ENCODE measurements at places on chromosomes 1 and 21.

GRCh38 chr1:48018799-48019198 lies 21.6 kb upstream of the TRABD2B start:
- no peak for DNase-seq

DNA sequence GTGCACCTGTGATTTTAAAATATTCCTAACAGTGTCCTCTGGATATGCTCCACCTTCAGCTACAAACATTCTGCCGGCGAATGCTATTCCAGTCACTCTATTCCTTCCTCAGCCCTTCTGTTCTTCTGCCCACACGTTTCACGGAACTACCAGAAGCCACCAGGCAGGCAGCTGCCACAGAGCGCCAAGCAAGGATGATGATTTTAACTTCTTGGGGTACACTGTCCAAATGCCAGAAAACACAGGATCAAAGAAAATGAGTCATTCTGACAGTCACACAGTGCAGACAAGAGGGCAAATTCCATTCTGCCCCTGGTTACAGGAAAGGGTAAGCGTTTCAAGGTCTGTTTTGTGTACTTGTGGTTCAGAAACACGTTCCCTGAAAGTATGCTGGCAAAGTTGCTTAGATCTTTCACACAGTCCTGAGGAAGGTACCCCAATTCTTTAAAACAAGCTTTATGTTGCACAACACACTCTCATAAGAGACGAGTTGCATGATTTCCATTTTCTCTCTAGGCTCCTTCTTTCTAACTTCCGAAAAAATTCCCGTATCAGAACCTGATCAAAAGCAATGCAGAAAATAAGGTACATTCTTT lies 508.3 kb upstream of the PKN2 start:
- no peak for DNase-seq

DNA sequence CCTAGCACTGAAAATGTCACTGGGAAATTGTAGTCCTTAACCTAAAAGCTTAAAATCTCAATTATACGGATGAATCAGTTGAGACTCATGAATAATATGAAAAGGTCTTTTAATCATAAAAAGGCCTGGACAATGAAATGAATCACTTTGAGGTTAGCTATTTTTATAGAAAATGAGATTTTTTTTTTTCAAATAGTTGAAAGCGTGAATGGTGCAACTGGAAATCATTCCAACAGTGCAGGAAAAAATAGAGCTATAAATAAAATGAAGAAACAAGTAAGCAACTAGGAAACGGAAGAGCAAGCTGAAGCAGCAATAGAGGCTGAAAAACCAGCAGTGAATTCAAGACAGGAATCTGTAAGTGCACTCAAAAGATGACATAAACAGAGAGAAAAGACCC lies 142.9 kb downstream of the BACH1 start:
- no peak for DNase-seq

DNA sequence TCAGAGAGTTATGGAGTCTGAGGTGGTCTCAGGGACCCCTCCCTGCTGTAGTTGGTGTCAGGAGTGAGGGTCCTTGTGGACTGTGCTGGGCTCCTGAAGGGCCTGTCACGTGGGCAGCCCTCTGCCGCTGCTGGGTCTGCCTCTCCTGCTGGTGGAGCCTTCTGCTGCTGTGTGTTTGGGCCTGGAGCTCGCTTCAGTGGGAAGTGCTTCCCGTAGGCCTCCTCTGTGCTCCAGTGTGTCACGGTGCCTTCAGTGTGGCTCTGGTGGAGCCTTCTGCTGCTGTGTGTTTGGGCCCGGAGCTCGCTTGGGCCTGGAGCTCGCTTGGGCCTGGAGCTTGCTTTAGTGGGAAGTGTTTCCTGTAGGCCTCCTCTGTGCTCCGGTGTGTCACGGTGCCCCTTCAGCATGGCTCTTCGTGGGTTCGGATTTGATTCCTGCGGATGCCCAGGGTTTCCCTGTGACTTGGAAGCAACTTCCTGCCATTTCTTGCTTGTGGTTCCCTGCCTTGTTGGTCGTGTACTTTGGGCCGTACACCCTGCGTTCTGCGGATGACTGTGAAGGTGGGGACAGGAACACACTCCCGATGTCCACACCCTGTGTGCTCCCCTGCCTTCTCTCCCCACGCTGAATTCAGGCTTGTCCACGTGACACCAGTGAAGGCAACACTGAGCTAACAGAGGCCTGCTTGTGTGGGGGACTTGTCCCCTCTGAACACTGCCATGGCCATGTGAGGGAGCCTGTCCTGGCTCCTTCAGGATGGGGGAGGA lies 19.5 kb downstream of the C1orf174 start:
- no peak for DNase-seq

DNA sequence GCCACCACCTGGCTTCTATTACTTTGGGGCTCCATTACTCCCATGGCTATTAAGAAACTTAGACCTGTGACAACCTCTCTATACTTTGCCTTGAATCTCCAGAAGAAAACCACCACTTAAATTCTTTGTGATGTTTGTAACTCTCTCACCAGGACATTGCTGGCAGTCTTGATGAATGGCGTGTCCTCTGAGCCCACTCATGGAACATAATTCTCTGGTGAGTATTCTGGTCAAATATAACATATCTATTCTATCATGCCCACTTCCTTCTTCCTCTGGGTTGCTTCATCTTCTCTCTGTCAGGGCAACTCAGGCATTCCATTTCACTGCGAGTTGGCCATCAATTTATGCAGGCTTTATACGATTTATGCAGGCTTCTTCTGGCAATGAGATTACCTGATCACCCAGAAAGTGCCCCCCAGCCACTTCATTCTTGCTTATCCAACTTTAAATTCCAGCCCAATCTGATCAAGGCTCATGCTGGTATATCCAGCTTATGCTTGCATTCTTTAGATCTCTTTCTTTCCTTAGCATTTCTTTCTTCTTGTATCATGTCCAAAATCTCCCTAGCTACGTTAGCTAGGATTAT lies 112.0 kb upstream of the CHRM3 start:
- no peak for DNase-seq

DNA sequence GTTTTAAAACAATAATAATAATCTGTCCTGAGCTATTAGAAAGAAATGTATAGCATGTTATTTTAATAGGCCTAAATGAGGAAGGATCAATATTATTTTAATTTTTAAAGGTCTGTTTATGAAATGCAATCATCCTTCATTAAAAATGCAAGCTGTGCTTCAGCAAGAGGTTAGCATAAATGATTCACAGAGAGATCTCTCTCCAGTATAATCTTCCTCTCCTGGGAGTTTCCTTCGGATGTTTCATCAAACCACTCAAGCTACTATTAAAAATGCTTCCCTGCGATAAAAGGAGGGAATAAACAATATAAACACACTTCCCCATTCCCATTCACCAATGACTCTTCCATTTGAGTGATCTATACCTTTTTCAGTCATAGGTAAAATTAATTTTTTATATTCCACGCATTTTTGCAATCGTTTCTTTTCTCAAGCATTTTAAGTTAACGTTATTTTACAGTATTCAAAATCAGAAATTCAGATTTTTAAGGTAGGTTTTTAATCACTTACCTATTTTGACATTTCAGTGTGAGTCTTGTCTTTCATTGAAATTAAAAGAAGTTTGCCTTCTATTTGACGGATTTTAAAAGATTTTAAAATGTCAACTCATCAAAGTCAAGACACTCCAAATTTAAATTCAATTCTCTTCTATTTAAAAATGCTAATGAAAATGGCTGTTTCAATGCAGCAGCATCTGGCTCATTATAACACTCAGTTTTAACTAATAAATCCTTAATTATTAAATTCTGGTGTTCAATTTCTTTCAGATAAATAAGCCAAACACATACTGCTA lies 64.3 kb downstream of the RERE start:
- DNase-seq: no peak

- no peak for DNase-seq
These were observed 16.9 kb downstream of the MORN1 start for GRCh38 chr1:2374252-2375155.

- no peak for DNase-seq
These were observed 73.9 kb downstream of the PLXNA2 start for GRCh38 chr1:208170252-208170651.

DNA sequence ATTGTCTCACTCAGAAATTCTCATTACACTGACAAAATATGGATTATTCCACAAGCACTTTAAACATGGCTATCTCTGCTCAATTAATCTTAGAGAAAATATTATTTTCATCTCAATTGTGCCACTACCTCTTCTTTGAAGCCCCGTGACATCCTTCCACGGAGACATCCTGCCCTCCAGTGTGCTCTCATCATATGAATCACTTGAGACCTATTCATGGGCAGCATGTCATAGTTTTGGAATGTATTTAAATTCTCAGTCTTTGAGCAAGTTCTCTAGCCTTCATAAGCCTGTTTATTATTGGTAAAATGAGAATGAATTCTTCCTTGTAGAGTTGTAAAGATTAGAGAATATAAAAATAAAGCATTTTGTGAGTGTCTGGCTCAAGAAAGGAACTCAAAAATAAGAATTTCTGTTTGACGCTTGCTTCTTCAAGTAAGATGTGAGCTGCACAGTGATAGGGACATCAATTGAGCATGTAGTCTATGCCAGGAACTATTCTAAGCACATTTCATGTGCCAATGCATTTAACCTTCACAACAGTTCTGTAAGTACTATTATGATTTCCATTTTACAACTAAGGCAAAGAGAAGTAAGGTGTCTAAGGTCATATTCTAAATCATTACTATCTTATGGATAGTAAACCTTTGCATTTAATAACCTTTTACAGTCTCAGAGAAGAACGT lies 557.4 kb upstream of the ZRANB2 start:
- no peak for DNase-seq

GRCh38 chr1:206079135-206079534 lies 26.2 kb downstream of the RHEX start:
- DNase-seq: no peak

DNA sequence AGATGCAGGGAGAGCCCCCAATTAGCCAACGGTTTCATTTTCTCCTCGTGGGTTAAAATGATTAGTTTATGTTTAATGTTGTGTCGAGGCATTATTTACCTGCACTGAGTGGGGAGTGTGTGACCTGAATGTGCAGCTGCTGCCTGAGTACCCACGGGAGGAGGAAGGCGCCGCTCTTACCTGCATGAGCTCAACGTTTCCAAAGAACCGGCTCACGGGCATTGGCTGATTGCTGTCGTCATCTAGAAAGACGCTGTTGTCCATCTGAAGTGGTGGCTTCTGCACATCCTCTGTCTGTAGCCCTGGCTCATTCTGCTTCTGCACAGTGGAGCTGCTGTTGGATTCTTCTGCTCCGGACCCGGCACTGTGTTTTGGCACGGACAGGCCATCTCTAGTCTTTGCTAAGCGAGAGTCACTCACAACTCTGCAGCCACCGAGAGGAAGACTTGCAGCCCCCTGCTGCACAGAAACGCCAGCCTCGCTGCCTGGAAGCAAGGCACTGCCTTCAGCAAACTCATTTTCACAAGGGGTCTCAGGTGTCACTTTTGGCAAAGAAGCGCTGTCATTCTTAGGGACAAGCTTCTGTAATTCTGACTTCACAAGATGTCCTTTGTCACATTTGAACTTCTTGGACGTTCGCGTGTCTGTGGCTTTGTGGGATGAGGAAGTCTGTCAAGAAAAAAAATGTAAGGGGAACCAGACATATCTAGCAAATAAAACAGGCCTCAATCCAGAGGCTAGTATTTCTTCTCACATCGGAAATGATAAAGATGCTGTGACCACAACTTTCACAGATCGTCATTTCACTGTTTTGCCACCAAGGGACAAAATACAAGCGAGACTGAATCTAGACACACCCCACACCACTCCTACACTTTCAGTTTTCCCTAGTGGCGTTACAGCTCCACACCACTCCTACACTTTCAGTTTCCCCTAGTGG lies 9.4 kb downstream of the C1orf174 start:
- DNase-seq: no peak

DNA sequence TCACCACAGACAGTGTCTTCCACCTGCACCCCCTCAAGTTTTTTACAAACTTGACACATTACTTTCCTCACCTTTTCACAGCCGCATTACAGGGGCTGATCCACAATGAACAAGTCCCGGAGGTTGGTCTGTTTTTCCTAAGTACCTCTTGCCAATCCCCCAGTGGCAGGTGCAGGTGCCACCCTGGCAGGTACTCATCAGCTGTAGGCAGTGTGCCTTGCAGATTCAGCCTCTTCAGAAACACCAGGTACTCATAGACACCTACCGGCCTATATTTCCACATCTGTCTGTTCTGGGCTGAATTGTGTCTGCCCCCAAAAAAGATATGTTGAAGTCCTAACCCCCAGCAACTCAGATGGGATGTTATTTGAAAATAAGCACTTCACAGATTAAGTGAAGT lies 81.4 kb upstream of the CNIH3 start:
- no peak for DNase-seq

DNA sequence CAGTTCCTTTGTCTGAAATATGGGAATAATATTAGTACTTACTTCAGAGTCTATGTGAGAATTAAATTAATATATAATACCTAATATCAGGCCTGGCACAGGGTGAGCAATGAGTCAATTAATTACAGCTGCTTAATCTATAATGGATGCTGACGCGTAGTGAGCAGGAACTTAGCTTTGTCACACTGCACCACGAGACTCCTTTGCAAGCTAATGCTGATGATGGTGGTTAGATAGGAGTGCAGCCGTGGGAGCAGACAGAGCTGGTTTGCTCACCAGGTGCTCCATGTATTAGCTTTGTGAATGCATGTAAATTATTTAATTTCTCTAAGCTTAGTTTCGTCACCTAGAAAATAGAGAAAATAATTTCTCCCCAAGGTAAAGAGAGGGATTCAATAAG lies 35.1 kb downstream of the KCNJ15 start:
- no peak for DNase-seq

DNA sequence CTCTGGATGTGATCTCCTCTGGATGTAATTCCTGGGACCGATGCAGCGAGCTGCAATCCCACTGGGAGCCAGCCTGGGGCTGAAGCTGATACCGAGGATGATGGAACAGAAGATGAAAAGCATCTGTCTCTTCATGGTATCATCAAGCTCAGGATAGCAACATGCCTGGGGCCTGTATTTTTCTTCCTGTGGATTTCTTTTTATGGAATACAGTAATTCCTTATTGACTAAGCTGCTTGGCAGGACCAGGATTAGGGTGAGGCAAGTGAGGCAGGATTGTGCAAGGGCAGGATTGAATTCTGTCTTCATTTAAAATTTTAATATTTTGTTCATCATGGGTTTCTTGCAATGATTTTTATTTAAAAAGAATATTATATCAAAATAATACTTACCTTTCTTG lies 86.6 kb downstream of the SLC25A24 start:
- DNase-seq: no peak

- no peak for DNase-seq
These were observed 1.2 kb upstream of the ZBTB40 start for GRCh38 chr1:22450351-22451021.

- no peak for DNase-seq
These were observed 142.4 kb upstream of the TMEM51 start for GRCh38 chr1:15011160-15011559.

DNA sequence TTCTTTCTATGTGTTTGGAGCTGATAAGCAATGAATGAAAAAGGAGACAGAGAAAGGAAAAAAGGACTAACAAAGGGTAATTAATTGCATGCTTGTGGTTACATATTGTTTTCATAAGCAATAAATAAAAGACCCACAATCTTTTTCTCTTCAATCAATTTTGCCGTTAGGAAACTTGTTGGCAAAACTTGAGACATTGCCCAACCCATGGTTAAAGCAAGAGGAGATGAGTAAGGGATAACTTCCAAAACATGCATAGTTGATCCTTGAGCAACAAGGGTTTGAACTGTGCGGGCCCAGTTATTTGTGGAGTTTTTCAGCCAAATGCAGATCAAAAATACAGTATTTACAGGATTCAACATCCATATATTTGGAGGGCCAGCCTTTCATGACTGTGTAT lies 572.4 kb downstream of the AMY1C start:
- no peak for DNase-seq
